ENCODE measurements at places on chromosomes 12 and 14. TPM values are rescaled to one million over a fixed set of nuclear protein-coding genes. Genes with fewer than 3 reads are reported as not detected.

DNA sequence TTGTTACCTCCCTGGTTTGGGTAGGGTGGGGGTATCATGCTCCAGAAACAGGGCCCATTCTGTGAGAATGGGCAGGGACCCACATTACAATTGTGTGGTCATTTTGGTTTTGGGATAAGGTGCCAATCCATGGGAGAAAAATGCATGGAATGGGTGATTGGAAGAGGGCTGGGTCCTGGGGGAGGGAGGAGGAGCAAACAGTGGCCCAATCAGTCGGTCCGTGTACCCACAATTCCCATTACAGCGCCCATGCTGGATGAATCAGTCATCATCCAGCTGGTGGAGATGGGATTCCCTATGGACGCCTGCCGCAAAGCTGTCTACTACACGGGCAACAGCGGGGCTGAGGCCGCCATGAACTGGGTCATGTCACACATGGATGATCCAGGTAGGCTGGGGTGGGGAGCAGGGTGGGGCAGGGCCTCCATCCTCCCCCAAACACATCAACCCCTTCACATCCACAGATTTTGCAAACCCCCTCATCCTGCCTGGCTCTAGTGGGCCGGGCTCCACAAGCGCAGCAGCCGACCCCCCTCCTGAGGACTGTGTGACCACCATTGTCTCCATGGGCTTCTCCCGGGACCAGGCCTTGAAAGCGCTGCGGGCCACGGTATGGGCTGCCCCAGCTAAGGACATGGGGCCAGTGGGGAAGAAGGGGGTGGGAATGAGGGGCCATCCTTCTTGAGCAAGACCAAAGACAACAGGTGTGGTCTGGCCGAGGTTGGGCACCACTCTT, 3.6 kb upstream of the TPI1 start:
- DNase-seq: no peak

DNA sequence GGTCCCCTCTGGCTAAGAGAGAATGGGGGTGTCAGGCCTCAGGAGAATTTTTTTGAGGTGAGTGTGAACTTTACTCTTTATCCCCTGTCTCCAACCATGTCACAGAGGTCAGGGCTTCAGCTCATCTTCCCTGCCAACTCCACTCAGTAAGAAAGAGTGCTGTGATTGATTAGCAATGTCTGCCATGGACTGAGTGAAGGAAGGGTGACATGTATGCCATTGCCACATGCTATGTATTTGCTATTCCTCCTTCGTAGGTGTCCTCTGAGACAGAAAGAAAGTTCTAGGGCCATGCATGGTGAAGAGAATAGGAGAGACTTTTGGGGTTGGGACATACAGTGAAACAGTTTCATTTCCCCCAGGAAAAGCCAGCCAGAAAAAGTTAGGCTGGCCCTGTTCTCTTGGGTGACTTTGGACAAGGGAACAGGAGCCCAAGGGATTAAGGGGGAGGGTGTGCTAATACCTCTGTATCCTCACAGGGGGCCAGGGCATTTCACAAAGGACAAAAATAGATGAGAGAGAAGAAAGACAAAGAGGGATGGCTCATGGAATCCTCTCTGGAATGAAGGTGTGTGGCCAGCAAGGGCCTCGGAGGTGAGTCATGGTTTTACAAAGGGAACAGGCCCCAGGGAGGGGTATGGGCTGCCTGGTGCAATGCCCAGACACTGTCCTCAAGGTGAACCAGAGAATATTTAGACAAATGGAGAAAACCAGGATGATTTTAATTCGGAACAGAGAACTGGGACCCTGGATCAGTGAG, 13.9 kb upstream of the MYL2 start:
- no peak for DNase-seq

DNA sequence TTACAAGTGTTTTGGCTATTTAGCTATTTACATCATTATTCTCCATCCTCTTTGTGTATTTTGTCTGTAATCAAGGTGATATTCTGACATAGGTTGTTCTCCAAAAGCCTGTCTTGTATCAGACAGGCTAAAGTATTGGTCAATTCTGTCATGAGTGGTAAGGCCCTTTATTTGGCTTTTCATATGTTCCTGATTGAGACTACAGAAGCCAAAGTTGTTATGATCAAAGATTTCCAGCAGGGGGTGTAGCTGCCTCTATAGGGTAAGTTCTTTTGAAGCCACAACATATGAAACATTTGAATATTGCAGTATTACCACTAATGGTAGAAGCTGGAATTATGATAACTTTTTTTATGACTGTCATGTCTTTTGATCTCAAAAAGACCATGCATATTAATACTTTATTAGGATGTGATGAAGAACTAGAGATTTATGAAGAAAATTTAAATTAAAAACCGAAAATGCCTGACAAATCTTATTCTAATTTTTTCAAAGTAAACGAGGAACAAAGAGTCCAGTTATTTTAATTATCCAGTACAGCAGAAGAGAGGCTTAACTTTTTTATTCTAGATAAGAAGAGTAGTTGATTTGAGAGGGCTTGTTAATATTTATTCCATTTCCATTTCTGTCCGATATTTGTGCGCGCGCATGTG, 3.4 kb upstream of the ARHGAP5 start:
- no peak for DNase-seq

- DNase-seq: no peak
Measured at GRCh38 chr14:24607635-24608514, 1.6 kb downstream of the GZMH start.

PSMB11 gene
- total RNA-seq: not detected

LBHD2 gene
- not detected for total RNA-seq

CCDC184 gene
- total RNA-seq: 0.97 TPM

CLEC2A gene
- total RNA-seq: not detected

KRT71 gene
- not detected for total RNA-seq

Measured in Right ventricle myocardium superior (tissue), 1 donor.